ENCODE measurements at places on chromosomes 13 and 19.

DNA sequence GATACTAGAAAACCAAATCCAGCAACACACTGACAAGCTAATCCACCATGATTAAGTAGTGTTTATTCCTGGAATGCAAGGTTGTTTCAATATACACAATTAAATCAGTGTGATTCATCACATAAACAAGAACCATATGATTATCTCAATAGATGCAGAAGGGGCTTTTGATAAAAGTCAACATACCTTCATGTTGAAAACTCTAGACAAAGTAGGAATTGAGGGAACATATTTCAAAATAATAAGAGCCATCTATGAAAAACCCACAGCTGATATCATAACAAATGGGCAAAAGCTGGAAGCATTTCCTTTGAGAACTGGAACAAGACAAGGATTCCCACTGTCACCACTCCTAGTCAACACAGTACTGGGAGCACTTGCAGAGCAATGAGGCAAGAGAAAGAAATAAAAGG, 213.6 kb upstream of the CSNK1A1L start:
- no peak for DNase-seq

DNA sequence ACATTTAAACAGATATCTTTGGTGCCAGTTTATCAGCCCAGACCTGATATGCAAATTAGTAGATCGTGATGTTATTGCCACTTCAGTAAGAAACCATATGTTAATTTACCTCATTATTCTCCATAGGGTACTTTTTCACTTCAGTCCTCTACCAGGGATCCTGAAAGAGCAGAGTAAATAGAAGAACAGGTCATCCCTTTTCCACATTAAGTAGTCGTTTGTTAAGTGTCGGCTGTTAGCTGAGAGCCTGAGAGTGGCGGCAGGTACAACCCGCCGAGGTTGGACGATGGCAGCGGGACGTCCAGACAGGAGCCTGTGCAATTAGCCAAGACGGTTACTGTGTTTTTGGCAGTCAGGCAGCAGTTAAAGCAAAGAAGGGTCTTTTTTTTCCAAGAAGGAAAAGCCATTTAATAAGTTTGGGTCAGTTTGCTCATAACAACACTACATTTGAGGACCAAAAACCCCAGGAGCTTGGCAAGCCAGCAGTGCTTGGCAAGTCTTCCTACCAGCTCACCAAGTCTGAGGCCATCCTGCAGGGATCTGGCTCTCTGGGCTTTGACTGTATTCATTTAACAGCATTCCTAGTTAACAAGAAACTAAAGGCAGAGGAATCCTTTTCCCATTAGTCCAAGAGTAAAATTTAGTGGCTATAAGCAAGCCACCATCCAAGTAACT, 231.8 kb downstream of the SHISA2 start:
- DNase-seq = no peak

GRCh38 chr19:5093297-5093928, 124.5 kb downstream of the KDM4B start:
- DNase-seq = no peak

DNA sequence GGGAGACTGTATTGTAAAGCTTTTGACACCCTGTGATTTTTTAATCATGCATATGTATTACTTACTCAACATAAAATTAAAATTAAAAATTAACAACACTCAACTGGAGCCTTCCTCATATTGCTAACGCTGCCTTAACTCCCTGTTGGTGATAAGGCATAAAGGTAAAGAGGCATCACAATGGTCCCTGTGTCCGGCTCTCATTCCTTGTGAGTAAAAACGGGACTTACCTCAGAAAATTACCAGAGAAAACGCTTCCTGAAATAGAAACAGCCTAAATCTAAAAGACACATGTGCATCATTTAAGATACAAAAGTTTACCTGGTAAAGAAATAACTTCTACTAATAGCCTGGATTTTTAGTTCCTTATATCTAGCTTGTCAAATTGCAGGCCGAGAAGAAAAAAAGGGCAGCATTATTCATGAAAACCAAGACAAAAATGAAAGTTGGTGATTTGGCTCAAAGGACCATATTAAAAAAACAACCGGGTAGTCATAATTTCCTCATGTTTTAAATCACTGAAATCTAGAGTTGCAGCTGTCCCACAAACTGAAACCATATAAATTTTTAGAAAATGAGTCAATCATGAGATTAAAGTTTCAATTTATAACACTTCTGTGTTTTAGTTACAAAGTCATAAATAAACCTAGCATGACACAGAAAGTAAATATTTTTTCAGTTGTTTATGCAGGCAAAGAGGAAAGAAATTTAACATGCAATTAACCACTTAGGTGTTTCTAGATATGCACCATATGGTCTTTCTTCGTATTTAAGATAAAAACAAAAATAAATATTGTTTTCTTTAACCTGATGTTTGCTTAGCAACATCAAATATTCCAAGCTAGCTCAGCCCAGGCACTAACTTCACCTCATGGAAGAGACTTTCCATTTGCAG, 94.7 kb downstream of the MIPEP start:
- DNase-seq = no peak

GRCh38 chr13:37481011-37481884, 117.3 kb downstream of the POSTN start:
- no peak for DNase-seq

DNA sequence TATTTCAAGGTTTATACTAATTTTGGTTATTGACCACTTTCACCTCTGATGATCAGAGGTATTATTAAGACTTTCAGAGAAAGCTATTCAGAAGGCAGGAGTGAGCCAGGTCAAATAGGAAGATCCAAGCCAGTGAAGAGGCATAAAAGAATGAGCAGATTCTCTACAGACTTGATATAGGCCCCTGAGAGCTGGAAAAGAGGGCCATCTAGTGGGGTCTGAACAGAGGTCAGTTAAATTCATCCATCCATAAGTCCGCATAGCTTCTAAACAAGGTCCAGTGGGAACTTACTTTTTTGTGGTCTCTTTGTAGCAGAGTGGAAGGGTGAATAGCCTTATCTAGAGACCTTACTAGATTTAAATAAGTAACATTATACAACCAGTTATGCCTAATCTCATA, 126.6 kb upstream of the UFM1 start:
- DNase-seq = no peak

- no peak for DNase-seq
Measured at GRCh38 chr13:102138635-102139190, 263.1 kb downstream of the FGF14 start.

DNA sequence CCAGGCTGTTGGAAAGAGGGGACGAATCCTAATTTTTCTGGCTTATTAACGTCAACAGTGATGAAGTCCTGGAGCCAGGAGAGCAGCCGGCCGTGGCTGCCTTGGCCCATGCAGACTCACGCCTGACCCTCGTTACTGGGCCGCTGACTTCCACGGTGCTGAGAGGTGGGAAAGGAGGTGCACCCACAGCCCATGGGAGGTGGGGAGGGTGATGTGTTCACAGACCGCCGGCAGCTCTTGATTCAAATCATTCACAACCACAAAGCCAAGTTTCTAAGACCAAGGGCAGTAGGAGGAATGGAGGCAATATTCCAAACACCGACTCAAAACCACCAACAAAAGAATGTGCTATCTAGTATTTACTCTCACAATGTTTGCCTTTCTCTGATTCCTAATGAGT, 24.3 kb downstream of the COL4A2 start:
- DNase-seq = no peak

DNA sequence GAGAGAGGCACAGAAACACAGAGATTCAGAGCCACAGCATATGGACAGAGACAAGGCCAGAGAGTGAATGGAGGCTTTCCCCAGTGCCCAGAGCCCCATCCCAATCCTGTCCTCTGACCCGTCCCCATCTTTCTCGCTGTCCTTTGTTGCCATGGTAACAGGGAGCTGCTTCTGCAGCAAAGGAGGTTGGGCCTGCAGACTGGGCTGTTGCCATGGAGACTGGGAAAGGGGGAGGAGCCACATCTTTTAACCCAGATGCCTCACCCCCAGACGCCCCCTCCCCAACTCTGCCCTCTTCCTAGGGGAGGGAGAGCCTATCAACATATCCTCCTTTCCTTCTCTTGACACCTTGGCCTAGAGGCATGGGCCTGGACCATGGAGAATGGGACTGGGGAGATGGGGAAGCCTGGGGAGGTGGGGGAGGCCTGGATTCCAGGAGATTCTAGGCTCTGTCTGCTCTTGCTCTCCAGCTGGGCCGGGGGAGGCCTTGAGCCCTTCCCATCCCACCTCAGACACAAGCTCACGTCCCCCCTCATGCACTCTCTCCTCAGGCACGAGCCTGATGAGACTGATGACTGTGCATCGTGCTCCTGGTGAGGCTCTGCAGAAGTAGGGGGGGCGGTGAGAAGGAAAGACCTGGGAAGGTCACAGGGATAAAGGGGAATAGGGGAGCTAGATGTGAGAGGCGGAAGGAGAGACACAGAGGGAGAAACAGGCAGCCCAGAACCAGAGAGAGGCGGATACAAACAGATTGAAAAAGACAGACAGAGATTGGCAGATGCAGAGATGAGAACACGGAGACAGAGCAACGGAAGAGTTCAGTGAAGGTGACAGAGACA, 2.1 kb upstream of the ATP1A3 start:
- no peak for DNase-seq

DNA sequence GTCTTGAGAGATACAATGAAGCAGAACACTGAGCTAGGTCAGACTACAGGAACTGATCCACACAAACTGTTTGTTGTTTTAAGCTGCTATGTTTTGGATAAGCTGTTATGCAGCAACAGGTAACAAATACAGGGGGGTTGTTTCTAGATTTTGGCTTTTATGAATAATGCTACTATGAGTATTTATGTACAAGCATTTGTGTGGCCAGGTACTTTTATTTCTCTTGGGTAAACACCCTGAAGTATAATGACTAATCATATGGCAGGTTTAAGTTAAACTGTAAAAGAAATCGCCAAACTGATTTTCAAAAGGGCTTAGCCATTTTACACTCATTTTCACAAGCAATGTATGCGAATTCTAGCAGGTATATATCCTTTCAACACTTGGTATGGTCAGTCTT, 166.0 kb downstream of the DNAJC3 start:
- no peak for DNase-seq

GRCh38 chr19:1774989-1775772, 21.9 kb downstream of the ONECUT3 start:
- DNase-seq = no peak

DNA sequence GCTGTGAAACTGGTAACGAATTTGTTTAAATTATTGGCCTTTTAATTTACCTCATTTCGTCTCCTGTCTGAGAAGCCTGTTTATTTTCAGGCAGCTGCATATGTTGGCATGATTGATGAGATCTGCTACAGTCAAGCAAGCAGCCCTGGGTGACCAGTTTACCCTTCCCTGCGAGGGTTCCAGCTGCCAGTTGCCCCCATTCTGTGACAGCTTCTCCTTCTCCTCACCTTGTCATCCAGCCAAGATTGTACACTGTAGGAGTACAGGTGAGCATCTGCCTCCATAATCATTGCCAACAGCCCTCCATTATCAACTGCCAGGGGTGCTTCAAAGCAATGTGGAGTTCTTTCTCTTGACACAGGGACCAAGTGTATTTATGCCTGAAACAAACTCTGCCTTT, 1979.9 kb upstream of the PRR20A start:
- no peak for DNase-seq

- DNase-seq = no peak
Measured at GRCh38 chr19:3768015-3768747, 3.8 kb downstream of the RAX2 start.

DNA sequence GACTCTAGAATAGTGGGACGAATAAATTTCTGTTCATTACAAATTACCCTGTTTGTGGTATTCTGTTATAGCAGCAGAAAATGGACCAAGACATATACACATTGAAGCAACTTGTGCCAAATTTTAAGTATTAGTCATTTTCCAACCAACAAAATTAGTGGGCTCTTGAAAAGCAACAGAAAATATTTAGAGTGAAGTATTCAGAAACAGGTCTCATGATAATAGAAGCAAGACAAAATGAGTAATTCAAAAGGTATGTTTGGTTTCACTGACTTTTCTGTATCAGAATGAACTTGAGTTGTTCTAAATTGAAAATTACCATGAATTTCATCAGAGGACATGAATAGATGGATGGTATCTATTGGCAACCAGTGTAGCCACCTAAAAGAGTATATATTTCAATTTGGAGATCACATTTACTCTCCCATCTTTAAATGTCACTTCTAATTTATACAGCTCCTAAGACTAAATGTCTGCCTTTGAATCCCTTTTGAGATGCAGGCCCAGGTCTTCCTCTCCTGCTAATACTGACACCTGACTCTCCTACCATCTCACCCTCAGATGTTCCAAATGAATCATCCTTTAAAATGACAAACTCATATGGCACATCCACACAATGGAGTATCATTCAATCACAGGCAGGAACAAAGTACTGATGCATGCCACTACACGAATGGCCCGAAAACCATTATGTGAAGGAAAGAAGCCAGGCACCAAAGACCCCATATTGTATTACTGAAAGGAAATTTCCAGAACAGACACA, 40.7 kb upstream of the DOCK9 start:
- DNase-seq = no peak

DNA sequence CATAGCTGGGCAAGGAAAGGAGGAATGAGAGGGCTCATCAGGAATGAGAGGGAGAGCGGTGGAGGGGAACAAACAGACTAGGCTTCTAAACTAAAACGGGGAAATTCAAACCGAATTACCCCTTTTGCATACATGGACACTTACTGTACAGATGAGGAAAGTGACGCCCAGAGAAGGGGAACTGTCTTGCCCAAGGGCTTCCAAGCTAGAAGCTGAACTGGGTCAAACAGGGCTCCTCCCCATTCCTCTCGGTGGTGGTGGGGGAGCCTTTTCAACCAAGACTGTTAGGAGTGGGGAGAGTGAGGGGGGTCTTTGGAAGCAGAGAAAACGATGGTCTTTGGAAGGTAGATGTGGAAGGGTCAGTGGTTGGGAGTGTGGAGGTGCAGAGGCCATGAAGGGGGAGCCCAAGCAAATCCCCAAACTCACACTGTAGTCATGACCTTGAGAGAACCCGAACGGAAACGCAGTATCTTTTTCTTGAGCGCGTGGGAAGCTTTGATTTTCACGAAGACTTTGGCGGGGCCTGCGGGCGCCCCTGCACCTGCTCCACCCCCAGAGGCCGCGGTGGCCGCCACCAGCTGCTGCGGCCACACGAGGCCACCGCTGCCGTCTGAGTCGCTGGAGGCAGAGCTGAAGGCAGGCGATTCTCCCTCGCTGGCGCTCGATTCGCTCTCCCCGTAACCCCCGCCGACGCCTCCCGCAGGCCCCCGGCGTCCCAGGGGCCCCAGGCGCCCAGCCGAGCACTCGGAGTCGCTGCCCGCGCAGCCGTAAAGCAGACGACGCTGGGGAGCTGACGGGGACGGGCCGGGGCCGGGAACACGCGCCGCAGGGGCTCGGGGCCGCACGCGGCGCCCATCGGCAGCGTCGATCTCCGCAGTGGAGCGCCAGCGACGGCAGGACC, 12.3 kb upstream of the GNG8 start:
- no peak for DNase-seq

- DNase-seq = no peak
Measured at GRCh38 chr13:41065078-41065477, 3.8 kb downstream of the WBP4 start.

DNA sequence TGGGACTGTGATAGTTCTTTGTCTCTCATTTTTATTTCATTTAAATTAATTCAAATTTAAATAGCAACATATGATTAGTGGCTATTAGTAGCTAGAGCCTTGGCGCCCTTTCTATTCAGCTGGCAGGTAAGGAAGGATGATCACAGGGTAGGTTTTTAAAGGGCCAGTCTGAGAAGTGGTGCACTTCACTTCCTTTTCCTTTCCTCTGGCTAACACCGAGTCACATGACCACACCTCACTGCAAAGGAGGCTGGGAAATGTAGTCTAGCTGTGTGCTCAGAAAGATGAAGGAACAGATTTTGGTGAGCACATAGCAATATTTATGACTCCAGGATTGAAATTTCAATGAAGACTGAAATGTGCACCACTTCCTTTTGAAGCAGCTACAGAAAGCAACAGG, 128.7 kb downstream of the TSHZ3 start:
- DNase-seq = no peak

All from stimulated activated CD4-positive, alpha-beta T cell treated with anti-CD3 and anti-CD28 coated beads, Interleukin-12 subunit alpha, Interleukin-12 subunit beta, amount 100 ng/mL, for 24 hours (primary cell).